Activated CD4-positive, alpha-beta T cell treated with anti-CD3 and anti-CD28 coated beads for 36 hours (primary cell): ENCODE measurements at places on chromosomes 2 and 18. TPM values are rescaled to one million over a fixed set of nuclear protein-coding genes. Genes with fewer than 3 reads are reported as not detected.

GRCh38 chr2:29055601-29056000 is 18.7 kb downstream of the PCARE start:
- no peaks in the 10 kb centered on the region for H3K36me3 ChIP-seq
- H3K27me3 ChIP-seq = no peaks in the 10 kb centered on the region
- H3K4me1 ChIP-seq = peaks cover 19% of the 10 kb centered on the region

- H3K4me3 ChIP-seq = no peak overlapping the region
- DNase-seq = no peak
- H3K27ac ChIP-seq = no peak overlapping the region
Measured at GRCh38 chr2:180675170-180675569, 305.2 kb upstream of the UBE2E3 start.

SPC25 gene
- total RNA-seq = 38.4 TPM

DNA sequence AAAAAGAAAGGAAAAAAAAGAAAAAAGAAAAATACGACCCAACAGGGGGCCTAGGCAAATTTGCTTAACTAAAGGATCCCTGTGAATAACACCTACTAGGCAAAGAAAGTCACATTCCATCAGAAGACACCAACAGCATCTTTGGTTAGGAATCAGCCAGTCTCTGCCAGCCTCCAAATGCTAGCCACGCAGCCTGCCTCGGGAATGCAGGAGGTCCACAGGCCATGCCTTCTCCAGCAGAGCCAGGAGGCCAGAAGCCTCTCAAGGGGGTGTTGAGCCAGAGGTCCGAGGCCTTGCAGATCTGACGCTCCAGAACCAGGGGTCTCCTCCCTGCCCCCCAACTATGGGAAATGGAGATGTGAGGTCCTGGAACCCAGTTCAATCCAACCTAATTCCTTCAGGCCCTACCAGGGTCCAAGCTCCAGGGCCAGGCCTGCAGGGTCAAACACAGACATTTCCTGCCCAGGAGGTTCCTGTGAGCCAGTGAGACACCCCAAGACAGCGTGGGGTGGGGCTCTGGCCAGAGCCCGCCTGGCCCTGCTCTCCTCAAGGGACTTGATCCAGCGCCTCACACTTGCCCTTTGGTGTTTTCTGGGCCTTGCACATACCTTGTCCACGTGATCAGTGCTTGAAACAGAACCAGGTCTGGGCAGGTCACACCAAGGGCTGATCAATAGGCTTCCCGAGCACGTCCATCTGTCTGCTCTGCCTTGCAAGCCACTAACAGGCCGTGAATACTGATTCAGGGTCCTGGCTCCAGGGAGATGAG is 289.6 kb upstream of the ID2 start:
- no peaks in the 10 kb centered on the region for H3K27me3 ChIP-seq
- H3K4me1 ChIP-seq = peaks cover 4% of the 10 kb centered on the region
- no peak overlapping the region for H3K4me3 ChIP-seq
- no peak for DNase-seq
- H3K36me3 ChIP-seq = peaks cover 2% of the 10 kb centered on the region
- no peak overlapping the region for H3K27ac ChIP-seq

DNA sequence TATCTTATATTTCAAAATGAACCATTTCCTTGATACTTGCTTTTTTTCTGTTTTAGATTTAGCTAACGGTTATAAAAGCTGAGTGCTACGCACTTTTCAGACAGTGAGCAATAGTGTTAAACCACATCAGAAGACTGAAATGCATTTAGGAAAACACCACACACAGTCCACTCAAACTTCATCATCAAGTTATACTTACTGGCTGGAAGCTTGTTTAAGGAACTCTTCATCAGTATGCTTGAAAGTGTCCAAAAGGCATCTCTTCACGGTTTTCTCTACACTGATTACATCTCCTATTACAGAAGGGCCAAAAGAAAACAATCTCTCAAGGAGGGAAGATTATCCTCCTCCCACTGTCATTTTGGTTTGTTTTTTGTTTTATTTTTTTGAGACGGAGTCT is 19.7 kb downstream of the ILKAP start:
- no peak overlapping the region for H3K4me3 ChIP-seq
- DNase-seq = no peak
- H3K4me1 ChIP-seq = peaks cover 3% of the 10 kb centered on the region
- no peaks in the 10 kb centered on the region for H3K27me3 ChIP-seq

- DNase-seq = no peak
- no peak overlapping the region for H3K4me3 ChIP-seq
- H3K4me1 ChIP-seq = no peaks in the 10 kb centered on the region
- H3K36me3 ChIP-seq = no peaks in the 10 kb centered on the region
Measured at GRCh38 chr18:33195795-33196194, 244.7 kb downstream of the CCDC178 start.

GRCh38 chr2:86308984-86309695 is 28.3 kb downstream of the REEP1 start:
- H3K4me3 ChIP-seq = no peak overlapping the region
- no peaks in the 10 kb centered on the region for H3K4me1 ChIP-seq
- peaks cover 2% of the 10 kb centered on the region for H3K27me3 ChIP-seq
- H3K36me3 ChIP-seq = no peaks in the 10 kb centered on the region

DNA sequence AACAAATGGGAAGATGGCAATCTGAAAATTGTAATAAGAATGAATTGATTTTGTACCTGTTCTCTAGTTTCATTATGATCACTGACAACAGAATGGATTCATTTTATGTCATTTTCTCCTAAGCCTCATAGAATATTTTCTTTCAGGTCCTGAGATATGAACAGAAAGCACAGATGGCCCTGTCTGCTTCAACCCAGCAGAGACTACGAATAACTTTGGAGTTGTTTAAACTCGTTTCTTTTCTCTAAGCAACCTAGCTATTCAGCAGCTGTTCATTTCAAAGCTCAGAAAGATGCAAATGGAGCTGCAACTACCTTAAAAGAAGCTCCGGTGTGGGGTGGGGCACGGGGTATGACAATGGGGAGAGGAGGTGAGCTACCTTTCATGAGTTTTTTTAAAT is 124.9 kb downstream of the ALK start:
- H3K27ac ChIP-seq = no peak overlapping the region
- peaks cover 6% of the 10 kb centered on the region for H3K27me3 ChIP-seq
- no peaks in the 10 kb centered on the region for H3K4me1 ChIP-seq
- no peak overlapping the region for H3K4me3 ChIP-seq
- H3K36me3 ChIP-seq = no peaks in the 10 kb centered on the region

POTEJ gene
- total RNA-seq = not detected
